ENCODE measurements at places on chromosomes 6 and 20.

DNA sequence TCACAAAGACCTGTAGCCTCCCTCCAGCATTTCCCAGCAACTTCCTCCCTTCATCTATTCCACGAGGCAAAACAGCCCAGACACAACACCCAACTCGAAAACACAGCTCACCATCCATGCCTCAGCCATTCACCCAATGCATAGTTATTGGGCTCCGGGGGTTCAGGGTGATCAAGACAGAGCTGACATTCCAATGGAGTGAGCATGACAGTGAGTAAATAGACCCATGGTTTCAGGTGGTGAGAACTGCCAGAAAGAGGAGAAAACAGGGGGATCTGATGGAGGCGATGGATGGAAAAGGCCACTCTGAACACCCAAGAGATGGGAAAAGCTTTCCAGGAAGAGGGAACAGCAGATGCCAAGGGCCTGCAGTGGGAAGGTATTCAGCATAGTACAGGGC is 5.9 kb downstream of the CASS4 start:
- no peak for DNase-seq

DNA sequence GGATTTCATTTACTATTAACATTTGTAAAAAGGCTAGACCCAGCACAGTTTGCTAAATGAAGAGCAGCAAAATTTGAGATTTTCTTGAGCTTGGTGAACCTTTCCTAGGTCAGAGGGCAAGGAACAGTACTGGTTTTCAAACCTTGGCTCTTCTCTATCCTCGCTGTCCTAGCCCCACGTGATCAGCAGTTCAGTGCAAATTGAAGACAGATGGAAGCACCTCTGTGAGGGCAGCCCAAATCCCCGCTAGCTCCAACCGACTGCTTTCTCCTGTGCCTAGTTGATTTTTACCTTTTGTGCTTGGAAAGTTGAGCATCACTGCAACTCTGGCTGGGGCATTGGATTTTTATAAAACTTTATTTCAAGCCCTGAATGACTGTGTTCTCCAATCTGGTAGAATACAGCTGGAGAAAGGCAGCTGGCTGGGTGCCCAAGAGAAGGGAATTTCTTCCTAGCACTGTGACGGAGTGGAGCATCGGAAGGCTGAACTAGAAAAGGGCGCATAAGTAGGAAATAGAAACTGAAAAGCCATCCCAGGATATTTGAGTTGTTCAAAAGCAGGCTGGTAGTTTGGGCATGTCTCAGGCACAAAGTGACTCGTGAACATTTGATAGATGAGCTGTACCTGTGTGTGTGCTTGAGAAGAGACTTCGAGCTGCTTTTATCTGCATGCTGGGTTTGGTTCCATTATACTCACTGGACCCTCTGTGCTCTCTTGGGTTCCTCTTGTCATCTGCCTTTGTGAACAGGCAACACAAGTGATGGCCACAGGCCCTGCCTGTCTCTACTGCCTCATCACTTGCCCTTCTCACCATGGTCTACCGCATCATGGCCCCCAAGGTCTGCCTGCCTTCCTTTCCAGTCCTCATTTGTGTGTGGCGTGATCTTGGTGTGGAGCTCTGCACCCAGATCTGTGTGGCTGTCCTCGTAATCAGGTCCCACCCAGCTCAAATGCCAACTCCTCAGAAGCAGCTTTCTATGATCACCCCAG is 2.3 kb downstream of the RNF114 start:
- no peak for DNase-seq

- no peak for DNase-seq
Measured at GRCh38 chr20:63291811-63292210, 1.2 kb upstream of the COL20A1 start.

DNA sequence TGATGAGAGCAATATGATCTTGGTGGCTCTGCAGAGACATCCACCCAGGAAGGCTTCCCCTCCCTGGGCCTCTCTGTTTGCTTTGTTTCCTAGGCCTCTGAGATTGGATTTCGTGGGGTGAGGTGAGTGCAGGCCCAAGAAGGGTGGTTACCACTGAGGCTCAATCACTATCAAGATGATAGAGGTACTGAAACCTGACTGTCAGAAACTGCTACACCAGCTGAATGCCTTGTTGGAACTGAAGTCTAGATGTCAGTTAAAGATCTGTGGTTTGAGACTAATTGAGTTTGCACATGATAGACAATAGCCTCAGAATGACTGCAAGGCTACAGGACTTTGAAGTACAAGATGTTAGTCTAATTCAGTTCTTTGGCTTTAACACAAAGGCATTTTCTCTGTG is 15.2 kb downstream of the VNN1 start:
- no peak for DNase-seq

DNA sequence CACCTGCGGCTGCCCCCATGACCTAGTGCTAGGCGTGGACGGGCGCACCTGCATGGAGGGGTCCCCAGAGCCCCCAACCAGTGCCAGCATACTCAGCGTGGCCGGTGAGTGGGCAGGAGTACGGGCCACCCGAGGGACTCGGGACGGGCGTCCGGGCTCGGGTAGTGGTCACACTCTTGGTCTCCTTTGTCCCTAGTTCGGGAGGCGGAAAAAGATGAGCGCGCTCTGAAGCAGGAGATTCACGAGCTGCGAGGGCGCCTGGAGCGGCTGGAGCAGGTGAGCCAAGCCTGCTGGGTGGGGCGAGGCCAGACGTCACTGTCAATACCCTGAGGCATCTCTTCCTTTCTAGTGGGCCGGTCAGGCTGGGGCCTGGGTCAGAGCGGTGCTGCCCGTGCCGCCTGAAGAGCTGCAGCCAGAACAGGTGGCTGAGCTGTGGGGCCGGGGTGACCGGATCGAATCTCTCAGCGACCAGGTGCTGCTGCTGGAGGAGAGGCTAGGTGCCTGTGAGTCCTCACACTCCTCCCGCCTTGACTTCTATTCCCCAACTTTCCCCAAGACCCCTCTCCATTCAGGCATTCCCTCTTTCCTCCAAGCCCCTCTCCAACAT is 2.9 kb downstream of the EGFL8 start:
- DNase-seq, result no peak

GRCh38 chr6:44053760-44054556 is 73.3 kb downstream of the MRPL14 start:
- no peak for DNase-seq

All from stimulated activated CD4-positive, alpha-beta T cell treated with anti-CD3 and anti-CD28 coated beads, Interleukin-1b, Interleukin-23, amount 100 ng/mL, for 1 hour (primary cell).